Stimulated activated CD4-positive, alpha-beta T cell treated with anti-CD3 and anti-CD28 coated beads, TNF-alpha, amount 100 ng/mL, for 24 hours (primary cell): ENCODE measurements at places on chromosomes 1 and 21.

GRCh38 chr1:240635466-240636256 lies 23.7 kb upstream of the GREM2 start:
- no peak for DNase-seq

DNA sequence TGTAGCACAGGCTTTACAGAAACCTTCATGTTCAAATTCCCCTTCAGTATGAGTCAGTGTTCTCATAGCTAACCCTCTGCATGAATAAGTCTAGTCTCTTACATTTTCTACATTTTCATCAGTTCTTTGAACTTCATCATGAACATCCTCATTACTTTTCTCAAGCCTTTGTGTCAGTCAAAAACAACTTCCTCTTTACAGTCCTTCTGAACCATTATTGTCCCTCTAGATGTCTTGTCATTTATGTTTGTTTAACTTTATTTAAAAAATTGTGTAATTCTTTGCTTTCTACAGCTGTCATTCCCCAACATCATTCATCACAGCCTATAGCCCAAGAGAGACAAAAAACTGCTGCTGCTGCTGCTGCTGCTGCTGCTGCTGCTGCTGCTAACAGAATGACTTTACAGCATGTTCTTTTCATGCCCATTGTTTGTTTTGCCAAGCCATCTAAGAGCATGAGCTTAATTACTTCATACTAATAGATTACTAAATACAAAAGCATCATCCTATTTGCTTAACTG lies 133.1 kb downstream of the LRRC40 start:
- no peak for DNase-seq

DNA sequence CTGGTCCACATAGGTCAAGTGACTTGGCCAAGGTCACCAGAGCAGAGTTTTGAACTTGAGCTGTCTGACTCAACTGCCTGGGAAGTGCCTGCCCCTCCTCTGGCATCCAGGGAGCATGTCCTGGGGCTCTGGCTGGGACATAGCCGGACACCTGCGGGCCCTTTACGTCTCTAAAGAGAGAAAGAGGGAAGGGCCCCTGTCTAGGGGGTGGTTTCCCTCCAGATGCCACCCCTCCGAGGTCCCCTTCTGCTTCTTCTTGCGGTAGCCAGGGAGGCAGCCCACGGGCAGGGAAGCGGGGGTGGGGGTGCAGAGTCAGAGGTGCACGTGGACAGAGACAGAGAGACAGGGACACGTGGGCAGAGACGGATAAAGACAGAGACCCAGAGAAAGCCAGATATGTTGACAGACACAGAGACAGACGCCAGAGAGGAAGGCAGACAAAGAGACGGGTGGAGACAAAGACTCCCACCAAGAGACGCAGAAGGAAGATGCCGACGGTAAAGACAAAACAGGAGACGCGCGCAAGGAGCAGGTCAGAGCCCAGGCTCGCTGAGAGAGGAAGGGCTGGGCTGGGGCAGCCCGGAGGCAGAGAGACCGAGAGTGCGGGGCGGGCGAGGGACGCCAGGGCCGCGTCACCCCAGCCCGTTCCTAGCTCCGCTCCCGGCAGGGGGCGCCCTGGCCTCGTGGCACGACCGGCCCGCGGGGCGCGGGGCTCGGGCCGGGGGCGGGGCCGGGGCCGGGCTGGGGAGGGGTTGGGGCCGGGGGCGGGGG lies 458 bp upstream of the ALPL start:
- DNase-seq = peak; percentile 42

GRCh38 chr1:147062956-147063355 lies 109.3 kb downstream of the PRKAB2 start:
- DNase-seq = no peak

GRCh38 chr1:169240449-169241232 lies 127.0 kb downstream of the NME7 start:
- no peak for DNase-seq

DNA sequence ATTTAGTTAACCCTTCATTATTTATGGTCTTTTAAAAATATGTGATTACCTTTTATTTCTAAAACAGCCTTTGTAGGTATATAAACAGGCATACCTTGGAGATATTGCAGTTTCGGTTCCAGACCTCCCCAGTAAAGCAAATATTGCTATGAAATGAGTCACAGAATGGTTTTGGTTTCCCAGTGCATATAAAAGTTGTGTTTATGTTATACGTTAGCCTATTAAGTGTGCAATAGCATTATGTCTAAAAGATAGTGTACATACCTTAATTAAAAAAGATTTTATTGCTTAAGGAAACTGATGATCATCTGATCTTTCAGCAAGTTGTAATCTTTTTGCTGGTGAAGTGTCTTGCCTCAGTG lies 44.1 kb downstream of the XCL2 start:
- DNase-seq = no peak

- DNase-seq = no peak
Observed at GRCh38 chr21:15686506-15686905, 43.3 kb upstream of the USP25 start.

GRCh38 chr1:167229719-167230385 lies 9.2 kb downstream of the POU2F1 start:
- DNase-seq = no peak

DNA sequence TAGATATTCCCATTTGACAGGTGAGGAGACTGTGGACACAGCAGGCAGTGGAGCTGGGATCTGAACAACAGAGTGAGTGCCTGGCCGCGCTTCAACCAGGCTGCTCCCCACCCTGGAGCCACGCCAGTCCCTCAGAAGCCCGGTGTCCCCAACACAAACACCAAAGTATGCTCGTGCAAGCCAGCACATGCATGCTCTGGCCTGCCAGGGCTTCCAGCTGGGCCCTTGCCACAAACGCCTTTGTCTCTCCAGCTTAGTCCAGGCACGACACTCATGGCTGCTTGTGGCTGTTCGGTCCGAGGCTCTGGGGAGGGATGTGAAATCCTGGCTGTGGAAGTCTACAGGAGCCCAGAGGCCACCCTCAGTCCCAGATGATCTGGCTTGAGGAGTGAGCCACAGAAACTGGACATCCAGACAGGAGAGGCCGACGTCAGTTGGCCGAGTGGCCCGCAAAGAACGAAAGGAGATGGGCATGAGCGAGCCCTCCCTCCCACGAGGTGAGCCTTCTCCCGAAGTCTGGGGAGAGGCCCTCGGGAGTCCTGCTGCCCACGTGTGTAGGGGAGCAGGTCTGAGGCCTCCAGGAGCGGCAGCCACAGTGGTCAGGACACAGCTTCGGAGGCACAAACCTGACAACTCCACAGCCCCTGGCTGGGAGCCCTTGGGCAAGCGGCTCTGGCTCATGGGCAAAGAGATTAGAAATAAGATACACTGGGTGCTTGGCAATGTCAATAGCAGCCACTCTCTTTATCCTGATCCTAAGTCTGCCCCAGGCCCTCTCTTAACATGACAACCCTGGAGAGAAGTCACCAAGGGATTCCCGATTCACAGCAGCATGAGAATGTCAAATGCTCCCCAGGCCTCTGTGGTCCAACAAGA lies 117.1 kb upstream of the IFFO2 start:
- DNase-seq = no peak

GRCh38 chr1:204962742-204963632 lies 80.0 kb upstream of the CNTN2 start:
- DNase-seq = no peak

DNA sequence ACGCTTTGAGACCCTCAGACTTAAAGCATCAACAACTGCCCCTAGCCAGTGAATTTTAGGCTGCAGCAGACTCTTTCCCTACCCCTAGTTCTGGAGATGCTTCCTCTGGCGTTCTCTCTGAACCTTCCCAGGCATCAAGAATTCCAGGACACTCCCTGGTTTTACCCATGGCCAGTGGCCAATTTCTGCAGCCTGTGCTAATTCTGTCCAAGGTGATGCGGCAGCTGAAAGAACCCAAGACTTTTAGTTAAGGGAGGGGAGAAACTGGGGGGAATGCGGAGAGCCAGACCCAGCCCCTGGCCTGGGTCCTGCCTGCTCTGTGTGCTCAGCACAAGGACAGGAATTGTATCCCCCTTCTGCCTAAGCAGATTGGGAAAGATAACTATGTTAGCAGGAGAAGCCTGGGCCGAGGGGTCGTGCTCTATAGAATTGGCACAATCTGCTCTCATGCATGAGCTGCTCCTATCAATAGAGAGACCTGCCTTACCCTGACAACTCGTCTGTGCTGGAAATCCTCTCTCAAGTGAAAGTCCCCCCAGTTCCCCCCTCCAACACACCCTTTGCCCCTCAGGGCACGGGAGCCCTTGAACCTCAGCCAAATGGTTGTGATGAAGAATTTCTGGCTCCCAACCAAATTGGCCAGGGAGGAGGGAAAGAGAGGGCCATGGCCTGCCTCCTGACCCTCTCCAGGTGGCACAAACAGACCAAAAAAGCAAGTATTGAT lies 5.4 kb upstream of the GJA8 start:
- no peak for DNase-seq

- no peak for DNase-seq
Observed at GRCh38 chr1:220927442-220927841, 48.2 kb downstream of the HLX start.

- no peak for DNase-seq
Observed at GRCh38 chr1:93275634-93276295, 69.9 kb upstream of the DR1 start.

GRCh38 chr21:42704861-42705260 lies 51.4 kb downstream of the PDE9A start:
- DNase-seq = no peak

GRCh38 chr1:18058981-18059605 lies 48.5 kb upstream of the IGSF21 start:
- no peak for DNase-seq

GRCh38 chr1:2778220-2778592 lies 23.3 kb downstream of the TTC34 start:
- DNase-seq = no peak

DNA sequence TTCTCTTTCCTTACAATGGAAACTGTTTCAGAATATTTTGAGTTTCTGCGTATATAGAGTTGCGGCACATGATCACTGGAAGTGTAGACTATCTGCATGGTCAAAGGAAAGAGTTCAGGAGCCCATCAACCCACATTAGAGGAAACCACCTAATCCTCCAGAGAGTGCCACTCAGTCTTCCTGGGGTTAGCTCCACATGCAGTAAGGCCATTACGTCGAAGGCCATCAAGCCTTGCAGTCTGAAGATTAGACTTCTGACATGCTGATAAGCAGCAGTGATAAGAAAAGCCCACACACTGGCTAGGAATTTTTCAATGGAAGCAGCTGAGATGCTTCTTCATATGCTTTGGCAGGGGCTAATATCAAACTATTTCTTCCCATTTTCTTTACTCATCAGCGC lies 7.6 kb downstream of the ZNF669 start:
- DNase-seq = no peak

DNA sequence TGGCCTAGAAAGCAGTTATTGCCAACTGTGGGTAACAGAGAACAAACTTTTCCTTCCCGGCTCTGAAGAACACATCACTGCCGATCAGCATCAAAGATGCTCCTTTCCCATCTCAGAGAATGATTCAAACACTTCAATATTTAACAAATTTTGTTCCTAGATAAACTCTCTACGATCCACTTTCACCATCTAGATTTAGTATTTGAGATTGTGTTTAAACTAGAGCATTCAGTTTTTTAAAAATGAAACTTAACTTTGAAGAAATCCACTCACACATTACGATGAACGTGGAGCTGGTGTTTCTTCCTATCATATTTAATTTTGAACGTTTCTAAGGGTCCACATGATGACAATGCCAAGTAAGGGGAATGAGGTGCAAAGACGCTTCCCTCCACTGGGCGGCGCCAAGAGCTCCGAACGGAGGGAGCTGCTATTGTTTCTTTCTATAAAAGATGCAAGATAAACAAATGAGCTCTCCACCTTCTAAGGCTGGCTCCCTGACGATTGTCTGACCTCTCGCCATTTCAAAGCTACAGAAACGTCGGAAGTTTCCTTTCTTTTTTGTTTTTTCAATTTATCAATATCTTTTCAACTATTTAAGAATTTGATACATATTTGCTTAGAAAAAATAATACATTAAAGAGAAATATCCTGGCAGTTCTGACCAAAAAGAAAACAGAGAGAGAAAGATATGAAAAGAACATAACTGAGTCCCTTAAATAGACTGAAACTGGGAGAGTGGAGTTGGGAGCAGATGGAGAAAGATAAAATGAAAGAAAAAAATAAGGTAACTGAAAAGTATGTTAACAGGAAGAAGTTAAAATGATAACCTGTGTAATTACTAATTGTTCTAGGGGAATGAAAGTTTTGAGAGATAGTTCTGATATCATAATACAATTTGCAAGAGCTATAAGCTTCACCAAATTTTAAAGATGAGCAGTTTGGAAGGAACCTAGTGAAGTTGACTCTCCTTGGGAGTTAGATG lies 4.4 kb upstream of the BARHL2 start:
- peak; percentile 44 for DNase-seq

GRCh38 chr1:233928123-233928522 lies 23.6 kb downstream of the SLC35F3 start:
- no peak for DNase-seq

- no peak for DNase-seq
Observed at GRCh38 chr21:28220680-28221079, 772.0 kb downstream of the LTN1 start.

GRCh38 chr21:23401278-23401677 lies 2206.0 kb downstream of the MRPL39 start:
- DNase-seq = no peak

DNA sequence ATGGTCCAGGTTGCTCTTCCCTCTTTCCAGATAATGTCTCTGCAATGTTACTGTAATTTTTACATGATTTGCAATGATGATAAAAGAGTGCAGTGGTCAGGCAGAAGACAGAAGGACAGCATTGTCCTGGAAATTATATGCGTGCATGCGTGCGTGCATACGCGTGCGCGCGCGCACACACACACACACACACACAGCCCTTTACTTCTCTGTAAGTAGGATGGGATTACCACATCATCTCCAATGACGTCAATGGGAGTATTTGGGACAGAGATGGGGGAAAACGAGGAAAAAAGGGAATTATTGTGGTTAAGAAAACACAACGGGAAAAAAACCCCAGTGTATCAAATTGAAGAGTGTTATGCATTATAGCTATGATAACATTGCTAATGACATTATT lies 99.7 kb downstream of the SPAG17 start:
- no peak for DNase-seq

GRCh38 chr1:36961062-36961615 lies 73.2 kb downstream of the GRIK3 start:
- no peak for DNase-seq

- DNase-seq = no peak
Observed at GRCh38 chr1:228397966-228398365, 8.7 kb downstream of the TRIM11 start.

- peak; percentile 48 for DNase-seq
Observed at GRCh38 chr21:33266050-33266788, at the start of gene IL10RB. IL10RB (plus strand) TSS chr21:33266367; CDS start chr21:33266466, 99 bp downstream.

GRCh38 chr1:227766015-227766634 lies 30.9 kb downstream of the SNAP47 start:
- peak; percentile 69 for DNase-seq

GRCh38 chr21:45948576-45949141 lies 32.9 kb upstream of the COL6A1 start:
- DNase-seq = no peak

- no peak for DNase-seq
Observed at GRCh38 chr1:69814926-69815325, 247.2 kb downstream of the LRRC7 start.
